ENCODE measurements at places on chromosomes 12 and 14.

GRCh38 chr12:1217191-1217949, 226.3 kb downstream of the ERC1 start:
- DNase-seq = no peak

DNA sequence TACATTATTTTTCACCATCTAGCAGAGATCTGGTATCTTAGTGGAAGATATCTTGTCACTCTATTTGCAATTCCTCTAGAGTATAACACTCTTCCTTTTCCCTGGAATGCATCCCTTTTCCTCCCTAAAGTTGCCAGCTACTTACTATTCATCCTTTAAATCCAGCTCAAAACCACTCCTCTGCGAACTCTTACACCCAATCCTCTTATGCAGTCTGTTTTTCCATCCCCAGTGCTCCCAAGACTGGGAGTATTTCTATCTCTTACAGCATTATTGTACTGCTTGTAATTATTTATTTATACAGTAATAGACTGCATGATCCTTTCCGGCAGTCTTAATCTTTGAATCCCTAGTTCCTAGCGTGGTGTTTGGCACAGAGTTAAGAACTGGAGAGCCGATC, 2.9 kb upstream of the SRGAP1 start:
- no peak for DNase-seq

- no peak for DNase-seq
Measured at GRCh38 chr12:94622475-94622874, 27.9 kb downstream of the TMCC3 start.

DNA sequence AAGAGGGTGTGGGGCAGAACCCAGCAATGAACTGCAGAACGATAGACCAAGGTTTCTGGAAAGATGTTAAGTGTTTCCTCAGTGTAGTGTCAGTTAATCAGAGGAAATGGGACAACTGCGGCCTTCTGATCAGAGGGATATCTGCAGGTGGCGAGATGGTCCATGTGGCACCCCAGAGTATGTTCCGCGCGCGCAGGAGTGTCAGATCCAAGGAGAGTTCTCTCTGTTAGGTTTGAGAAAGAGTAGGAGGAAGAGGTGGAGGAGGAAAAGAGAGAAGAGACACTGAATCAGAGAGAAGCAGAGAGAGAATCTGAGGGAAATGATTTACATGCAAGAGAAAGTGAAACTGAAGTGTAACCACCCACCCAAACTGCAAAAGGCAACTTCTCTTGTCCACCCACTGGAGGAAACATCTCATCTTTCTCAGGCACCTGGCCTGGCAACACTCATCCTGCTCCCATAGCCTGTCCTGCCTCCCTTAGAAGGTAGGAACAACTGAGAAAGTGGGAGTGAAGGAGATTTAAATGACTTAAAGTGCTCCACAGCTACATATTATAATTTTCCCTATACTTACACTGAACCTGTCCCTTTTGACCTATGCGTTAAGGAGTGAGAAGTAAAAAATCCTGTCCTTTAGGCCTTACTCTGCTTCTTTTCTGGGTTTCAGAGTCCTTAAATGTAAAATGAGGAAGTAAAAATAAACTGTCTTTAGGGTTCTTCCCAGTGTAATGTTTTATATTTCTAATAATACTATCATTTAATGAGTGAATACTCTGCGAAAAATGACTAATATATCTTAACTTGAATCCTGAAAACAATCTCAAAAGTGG, 6.8 kb upstream of the TESPA1 start:
- no peak for DNase-seq

GRCh38 chr12:54340846-54341245, 15.9 kb downstream of the COPZ1 start:
- no peak for DNase-seq

DNA sequence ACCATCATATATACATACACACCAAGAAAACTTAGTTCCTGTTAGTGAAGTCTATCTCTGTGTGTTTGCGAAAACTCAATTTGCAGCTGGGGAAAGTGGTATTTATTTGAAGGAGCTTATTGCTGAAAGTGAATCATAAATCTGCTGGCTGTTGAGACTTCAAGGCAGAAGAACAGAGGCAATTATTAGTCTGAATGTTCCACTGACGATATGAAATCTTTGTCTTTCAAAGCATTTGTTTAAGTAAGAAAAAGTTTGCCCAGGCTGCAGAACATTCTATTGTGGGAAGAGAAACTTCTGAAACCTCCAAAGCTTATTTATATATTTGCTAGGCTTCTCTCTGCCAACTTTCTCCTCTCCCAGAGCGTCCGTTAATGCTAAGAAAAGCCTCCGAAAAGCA, 255.7 kb upstream of the TMPO start:
- DNase-seq = no peak

DNA sequence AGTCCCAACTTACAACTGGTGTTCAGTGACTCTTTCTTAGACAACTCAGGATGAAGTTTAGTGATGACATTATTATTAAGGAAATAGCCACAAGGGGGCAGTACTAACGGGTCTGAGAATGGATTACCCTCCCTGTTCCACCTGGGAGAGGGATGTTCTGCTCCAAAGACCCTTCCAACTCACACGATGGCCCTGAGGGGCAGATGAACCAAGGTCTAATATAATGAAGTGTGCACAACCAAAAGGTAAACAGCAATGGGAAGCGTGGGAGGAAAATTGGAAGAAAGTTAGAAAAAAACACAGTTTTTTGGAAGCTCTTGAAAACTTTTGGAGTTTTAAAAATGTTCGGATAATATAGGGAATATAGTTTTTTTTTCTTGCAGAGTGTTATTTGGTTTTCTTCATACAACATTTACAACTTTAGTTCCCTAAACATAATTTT, 24.0 kb downstream of the FGF6 start:
- DNase-seq = no peak
